ENCODE measurements at places on chromosomes 13 and 19. TPM values are rescaled to one million over a fixed set of nuclear protein-coding genes. Genes with fewer than 3 reads are reported as not detected.

The ATXN8OS gene
- total RNA-seq: not detected

DNA sequence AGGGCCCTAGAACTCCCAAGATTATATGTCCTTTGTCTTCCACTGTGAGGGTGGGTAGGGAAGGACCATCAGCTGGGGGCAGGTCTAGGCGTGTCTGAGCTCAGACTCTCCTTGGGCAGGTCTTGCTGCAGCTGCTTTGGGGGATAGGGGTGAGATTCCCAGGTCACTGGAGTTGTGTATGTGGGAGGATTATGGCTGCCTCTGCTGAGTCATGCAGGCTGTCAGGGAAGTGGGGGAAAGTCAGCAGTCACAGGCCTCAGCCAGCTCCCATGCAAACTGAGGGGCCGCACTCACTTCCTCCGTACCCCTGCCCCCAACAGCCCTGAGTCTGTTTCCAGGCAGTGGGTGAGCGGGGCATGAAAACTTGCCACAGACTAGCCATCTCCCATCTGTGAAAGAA lies 600.8 kb downstream of the DIAPH3 start:
- no peak for DNase-seq
- no peaks in the 10 kb centered on the region for H3K36me3 ChIP-seq
- H3K4me3 ChIP-seq: no peak overlapping the region
- no peaks in the 10 kb centered on the region for H3K27me3 ChIP-seq
- no peaks in the 10 kb centered on the region for H3K4me1 ChIP-seq

DNA sequence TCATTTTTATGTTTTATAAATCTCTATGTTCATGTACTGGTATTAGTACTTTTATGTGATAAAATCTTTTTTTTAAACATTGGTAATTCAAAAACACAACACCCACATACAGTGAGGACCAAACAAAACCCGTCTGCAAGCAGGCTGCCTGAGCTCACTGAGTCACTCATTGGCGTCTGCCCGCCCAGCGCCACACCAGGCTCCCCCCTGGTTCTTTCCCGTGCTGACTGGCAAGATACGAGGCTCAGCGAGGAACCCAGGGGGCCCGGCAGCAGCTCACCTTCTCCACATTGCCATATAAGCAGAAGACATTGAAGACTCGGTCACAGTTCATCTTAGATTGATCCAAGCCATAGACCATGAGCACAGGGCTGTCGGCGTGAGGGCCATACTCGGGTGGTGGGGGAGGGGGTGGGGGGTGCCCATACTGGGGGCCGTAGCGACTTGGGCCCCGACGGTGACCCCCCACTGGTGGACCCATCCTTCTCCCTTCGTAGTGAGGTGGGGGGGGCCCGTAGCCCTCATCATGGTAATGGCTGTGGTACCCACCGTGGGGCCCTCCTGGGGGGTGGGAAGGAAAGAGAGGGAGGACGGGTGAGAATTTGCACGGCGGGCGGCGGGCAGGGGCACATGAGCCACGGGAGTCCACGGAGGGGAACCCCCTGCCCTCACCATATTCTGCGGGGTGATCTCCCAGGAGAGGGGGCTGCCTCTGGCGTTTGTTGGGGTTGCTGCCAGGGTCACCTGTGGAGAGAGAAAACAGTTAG lies 8.4 kb upstream of the ECH1 start:
- DNase-seq: no peak
- peaks cover 99% of the 10 kb centered on the region for H3K36me3 ChIP-seq
- H3K27me3 ChIP-seq: no peaks in the 10 kb centered on the region
- H3K4me3 ChIP-seq: no peak overlapping the region

- H3K4me3 ChIP-seq: no peak overlapping the region
- H3K4me1 ChIP-seq: peaks cover 28% of the 10 kb centered on the region
- DNase-seq: no peak
- peaks cover 55% of the 10 kb centered on the region for H3K36me3 ChIP-seq
- no peaks in the 10 kb centered on the region for H3K27me3 ChIP-seq
Observed at GRCh38 chr19:18867199-18867598, 28.8 kb downstream of the CERS1 start.

GRCh38 chr13:61339054-61339621 lies 76.5 kb downstream of the PCDH20 start:
- no peaks in the 10 kb centered on the region for H3K36me3 ChIP-seq
- H3K4me1 ChIP-seq: no peaks in the 10 kb centered on the region
- no peak overlapping the region for H3K4me3 ChIP-seq
- DNase-seq: no peak
- no peak overlapping the region for H3K27ac ChIP-seq
- no peaks in the 10 kb centered on the region for H3K27me3 ChIP-seq

DNA sequence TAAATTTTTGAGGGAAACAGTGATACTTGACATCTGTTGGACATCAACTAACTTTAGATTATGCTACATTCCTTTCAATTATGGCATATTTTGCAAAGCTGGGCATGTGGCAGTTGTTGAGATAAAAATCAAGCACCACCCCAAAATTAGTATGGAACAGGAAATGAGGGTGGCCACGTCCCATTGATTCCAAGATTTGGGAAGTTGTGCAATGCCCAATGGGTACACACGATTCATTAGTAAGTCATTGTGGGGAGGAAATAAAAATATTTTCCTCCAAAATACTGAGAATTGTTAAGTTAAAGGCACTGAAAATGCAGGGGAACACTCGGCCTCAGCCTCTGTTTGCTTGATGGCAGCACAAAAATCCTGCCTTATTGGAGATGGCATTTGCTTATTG lies 7.6 kb downstream of the ERICH6B start:
- H3K4me1 ChIP-seq: no peaks in the 10 kb centered on the region
- no peak overlapping the region for H3K4me3 ChIP-seq
- no peaks in the 10 kb centered on the region for H3K36me3 ChIP-seq

- no peak for DNase-seq
- H3K27me3 ChIP-seq: no peaks in the 10 kb centered on the region
- H3K36me3 ChIP-seq: no peaks in the 10 kb centered on the region
- H3K4me1 ChIP-seq: peaks cover 4% of the 10 kb centered on the region
Observed at GRCh38 chr13:49563516-49563915, 21.8 kb downstream of the RCBTB1 start.

GRCh38 chr13:109821103-109821502 lies 34.7 kb upstream of the IRS2 start:
- H3K4me3 ChIP-seq: no peak overlapping the region
- H3K27ac ChIP-seq: no peak overlapping the region
- no peaks in the 10 kb centered on the region for H3K27me3 ChIP-seq
- DNase-seq: no peak
